ENCODE measurements at places on chromosomes 11 and 22.

DNA sequence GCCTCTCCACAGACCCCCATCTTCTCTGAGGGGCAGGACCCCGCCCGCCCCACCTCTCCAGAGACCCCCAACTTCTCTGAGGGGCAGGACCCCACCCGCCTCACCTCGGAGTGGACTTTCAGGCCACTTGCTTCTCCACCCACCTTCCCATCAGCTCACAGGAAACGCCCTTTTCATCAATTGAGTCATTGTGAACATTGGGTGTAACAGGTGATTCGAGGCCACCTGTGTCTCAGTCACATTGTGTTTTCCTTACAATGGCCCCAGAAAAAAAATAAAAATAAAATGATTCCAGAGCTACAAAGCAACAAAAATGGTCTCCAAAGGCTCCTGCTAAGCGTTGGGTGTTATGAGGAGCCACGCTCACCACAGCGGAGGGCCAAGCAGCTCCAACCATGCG is 36.0 kb downstream of the BRD1 start:
- DNase-seq, result no peak

DNA sequence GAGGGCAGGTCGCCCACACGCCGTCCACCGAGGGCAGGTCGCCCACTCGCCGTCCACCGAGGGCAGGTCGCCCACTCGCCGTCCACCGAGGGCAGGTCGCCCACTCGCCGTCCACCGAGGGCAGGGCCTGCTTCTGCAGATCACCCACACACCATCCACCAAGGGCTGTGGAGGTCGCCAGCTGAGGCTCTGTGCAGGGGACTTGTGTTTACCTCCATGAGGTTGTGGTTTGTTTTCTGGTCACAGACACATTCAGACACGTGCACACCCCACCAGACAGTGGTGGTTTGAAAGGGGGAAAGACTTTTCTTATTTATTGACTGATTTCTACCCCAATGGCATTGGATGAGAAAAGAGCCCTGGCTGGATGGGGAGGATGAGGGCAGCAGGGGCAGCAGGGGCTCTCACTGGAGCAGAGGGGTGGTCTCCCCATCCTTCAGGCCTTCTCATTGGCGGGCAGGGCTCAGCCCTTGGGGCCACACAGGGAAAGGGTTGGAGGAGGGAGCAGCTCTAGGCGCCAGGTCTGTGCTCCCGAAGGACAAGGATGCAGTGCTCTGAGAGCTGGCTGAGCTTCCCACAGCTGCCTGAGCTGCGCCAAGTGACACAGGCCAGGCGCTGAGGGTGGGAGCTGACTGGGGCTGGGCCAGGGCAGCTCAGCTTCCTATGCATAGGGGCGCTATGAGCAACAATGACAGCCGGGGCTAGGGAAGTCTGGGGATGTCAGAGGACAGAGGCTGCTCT is 252.6 kb upstream of the B3GAT1 start:
- no peak for DNase-seq

GRCh38 chr22:39953101-39953500 is 7.1 kb upstream of the TMA7B start:
- no peak for DNase-seq

DNA sequence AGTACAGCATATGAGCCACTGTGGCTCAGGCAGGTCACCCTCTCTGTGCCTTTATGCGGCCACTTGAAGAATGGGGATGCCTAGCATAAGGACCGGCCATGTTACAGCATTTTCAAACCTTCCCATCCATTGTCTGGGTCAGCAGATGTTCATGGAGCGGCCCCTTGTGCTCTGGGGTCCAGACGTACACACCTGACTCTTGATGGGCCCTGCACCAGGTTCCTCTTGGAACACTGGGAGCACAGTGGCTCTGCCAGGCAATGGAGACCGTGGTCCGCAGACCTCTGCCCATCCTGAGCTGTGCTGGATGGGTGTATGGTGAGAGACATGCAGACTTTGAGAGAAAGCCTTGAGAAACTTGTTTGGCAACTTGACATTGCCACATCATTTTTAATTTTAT is 9.8 kb downstream of the PRDM11 start:
- DNase-seq, result no peak

- DNase-seq, result no peak
Observed at GRCh38 chr11:130101661-130102060, 32.0 kb downstream of the APLP2 start.

GRCh38 chr22:23764899-23765881 is 2.4 kb downstream of the C22orf15 start:
- no peak for DNase-seq

DNA sequence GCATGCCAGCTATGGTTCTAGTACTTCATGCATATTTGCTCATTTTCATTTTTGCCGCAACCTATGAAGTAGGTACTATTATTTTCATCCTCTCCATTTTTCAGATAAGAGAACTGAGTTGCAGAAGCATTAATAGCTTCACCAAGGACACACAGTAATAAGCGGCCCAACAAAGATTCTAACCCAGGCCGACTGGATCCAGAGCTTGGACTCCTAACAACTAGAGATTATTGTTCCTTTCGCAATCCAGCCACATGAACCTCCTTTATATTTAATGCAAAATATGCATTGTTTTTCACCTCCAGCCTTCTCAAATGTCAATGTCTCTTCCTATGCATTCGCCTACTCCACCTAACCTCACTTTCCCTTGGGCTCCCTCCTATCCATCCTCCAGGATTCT is 148.3 kb downstream of the CCDC34 start:
- no peak for DNase-seq

- DNase-seq, result no peak
Observed at GRCh38 chr11:8234910-8235309, 28.8 kb downstream of the LMO1 start.

DNA sequence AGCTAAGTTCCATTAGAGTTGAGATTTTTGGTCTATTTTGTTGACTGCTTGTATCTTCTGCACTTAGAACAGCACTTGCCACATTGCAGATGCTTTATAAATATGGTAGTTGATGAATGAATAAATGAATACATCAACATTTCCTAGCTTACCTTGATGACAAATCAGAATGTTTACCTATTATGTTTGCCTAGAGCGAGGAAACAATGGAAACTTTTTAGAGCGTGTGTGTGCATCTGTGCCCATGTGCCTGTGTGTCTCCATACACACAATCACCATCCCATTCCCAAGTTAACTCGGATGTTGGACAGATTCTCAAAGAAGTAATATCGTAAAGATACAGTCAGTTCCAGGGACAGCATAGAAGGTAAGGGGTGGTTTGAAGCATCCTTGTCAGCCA is 139.1 kb downstream of the DBX1 start:
- no peak for DNase-seq

- no peak for DNase-seq
Observed at GRCh38 chr22:47051441-47052071, 289.1 kb downstream of the TBC1D22A start.

DNA sequence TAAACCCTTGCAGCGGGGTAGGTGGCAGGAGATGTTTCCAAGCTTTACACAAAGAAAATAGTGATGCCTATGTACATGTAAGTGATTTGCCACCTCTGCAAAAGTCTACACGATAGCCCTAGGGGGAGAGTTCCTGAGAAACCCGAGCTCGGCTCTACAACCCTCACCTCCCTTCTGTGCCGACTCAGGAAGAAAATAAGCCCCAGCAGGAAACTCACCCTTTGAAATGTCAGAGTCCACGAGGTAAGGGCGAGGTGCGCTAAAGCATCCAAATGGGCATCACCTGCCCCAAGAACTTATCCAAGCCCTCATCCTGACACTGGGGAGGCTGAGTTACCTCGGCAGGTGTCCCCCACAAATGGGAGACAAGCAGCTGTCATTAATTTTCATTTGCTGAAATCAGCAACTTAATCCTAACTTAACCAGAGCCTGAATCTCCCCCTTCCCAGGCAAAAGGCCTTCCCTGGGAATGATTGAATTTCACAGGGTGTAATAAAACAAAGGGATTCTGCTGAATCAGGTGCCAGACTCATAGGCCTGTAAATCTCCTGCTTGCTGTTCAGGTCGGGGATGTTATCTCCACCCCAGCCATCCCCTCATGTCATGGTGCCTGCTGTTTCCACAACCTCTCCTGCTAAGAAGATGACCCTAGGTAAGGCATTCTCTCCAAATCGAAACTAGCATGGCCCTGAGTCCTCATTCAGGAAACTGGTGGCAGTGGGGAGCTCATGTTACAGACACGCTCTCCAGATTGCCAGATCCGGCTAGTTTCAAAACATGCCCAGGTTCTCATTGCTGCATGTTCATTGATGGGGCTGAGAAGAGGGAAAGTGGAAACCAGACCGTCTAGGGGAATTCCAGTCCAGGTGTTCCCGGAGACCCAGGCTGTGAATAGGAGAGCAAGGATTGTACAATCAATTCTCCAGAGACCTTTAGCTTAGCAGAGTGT is 105.3 kb upstream of the KIRREL3 start:
- no peak for DNase-seq

- no peak for DNase-seq
Observed at GRCh38 chr11:114307524-114308203, 11.5 kb downstream of the NNMT start.

DNA sequence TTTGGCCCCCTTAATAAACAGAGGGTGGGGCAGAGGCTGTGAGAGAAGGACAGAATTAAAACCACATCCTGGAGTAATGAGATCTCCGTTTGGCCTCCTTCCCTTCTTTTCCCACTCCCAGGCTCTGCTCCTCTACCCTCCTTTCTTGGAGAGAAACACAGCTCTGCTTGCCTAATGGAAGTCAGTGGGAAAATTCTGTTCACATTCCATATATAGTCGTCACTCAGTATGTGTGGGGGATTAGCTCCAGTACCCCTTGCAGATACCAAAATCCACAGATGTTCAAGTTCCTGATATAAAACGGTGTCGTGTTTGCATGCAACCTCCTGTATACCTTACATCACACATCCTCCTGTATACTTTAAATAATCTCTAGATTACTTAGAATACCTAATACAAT is 37.6 kb upstream of the THY1 start:
- no peak for DNase-seq

- DNase-seq, result no peak
Observed at GRCh38 chr11:36266767-36267166, 22.5 kb downstream of the COMMD9 start.

DNA sequence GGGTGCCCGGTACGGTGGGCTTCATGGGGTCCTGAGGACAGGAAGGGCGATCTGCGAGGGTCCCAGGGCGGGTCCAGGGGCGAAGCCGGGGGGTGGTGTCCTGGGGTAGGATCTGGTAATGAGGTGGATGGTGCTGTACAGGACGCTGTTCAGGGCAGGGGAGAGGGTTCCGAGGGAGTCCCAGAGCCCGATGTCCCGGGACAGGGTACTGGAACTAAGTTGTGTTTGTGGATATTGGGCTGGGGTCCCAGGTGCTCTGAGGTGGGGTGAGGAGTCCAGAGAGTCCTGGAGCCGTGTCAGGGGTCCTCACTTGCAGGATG is 426 bp downstream of the LZTR1 start:
- DNase-seq, result no peak

- DNase-seq, result no peak
Observed at GRCh38 chr11:73912026-73912425, 35.2 kb downstream of the PAAF1 start.

- DNase-seq, result no peak
Observed at GRCh38 chr22:27571463-27572277, 229.9 kb downstream of the MN1 start.

- DNase-seq, result no peak
Observed at GRCh38 chr22:22993184-22993583, 77.1 kb upstream of the GNAZ start.

DNA sequence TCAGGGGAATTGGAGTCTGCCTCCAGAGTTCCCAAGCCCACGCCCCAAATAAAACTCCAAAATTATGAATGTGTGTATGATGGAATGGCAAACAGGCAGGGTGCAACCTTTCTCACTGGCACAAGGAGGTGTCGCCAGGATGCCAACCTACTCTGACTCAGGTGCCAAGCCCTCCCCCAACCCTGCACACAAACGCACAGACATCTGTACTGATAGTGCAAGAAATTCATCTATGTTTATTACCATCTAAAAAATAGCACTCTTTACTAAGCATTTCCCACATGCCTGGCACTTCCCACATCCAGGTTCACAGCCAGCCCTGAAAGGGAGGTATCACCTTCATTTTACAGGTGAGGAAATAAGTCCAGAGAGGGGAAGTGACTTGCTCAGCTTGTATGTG is 1.2 kb downstream of the PLA2G3 start:
- DNase-seq, result no peak

DNA sequence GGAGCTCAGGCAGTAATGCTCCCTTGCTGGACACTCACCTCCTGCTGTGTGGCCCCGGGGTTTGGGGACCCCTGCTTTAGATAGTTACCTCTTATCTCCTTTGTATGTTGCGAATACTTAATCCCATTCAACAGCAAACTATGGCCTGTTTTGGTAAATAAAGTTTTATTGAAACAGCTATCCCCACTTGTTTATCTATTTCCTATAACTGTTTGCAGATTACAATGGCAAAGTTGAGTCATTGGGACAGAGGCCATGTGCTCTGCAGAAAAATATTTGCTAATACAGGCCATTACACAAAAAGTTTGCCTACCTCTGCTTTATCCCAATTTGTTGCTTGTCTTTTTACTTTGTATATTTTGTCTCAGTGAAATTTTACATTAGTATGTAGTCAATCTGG is 68.4 kb downstream of the CACNA1I start:
- DNase-seq, result no peak

- DNase-seq, result no peak
Observed at GRCh38 chr11:127259102-127259501, 258.5 kb upstream of the KIRREL3 start.

DNA sequence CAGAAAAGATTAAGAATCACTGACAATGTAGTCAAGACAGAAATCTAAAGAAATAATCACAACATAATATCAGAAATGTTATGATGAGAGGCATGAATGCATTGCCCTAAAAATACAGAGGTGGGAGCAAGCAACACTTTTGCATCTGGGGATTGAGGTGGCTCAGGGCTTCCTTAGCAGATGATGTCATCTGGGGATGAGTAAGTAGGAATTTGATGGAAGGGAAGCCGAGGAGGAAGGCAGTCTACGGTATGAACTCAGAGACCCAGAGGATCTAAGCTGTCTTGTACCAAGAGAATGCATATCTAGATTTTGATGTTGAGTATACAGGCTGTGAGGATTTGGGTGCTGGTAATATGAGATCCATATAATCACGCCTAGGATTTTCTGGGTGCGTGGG is 193.0 kb upstream of the SNX19 start:
- DNase-seq, result no peak

- DNase-seq, result no peak
Observed at GRCh38 chr11:95398437-95399112, 167.6 kb upstream of the SESN3 start.

DNA sequence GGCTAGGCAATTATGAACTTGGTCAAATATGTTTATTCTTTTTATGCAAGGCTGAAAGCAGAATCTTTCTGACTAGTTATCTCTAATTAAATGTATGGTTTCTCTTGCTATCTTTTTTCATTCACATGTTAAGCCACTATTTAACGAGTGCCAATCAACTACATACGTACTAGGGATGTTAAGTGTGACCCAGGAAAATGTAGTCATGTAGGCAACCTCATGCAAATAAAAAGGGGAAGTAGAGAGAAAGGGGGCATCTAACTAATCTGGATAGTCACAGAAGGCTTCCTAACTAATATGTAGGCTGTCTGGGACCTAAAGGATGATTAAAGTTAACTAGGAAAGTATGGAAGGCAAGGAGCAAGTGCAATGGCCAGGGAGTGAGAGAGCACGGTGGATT is 23.5 kb downstream of the TBRG1 start:
- DNase-seq, result no peak

- peak; percentile 65 for DNase-seq
Observed at GRCh38 chr22:37283393-37283937, 1.2 kb downstream of the CYTH4 start.

Measured in CD4-positive, alpha-beta T cell treated with Interleukin-10 for 1 hour (primary cell).